ENCODE measurements at places on chromosomes 7 and 10.

DNA sequence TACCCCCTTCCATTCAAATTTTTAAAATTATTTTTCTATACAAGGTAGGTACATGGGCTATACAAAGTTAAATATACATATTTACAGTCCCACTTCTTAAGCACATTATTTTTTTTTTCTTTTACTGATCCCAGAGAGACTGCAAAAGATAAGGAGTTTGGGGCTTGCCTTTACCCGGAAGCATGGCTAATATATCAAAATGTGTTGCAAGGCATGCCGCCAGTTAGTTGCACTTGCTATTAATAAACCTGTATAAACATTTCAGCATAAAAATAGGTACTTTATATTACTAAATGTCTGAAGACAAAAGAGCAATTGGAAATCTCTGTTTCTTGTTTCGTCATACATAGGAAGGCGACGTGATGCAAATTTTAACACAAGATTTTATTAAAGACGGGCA is 21.5 kb upstream of the PDLIM1 start:
- DNase-seq, result no peak

- no peak for DNase-seq
These were observed 12.2 kb upstream of the REPIN1 start for GRCh38 chr7:150356265-150356897.

- no peak for DNase-seq
These were observed 81.0 kb downstream of the HACD1 start for GRCh38 chr10:17536221-17536620.

- DNase-seq, result no peak
These were observed 7.0 kb upstream of the NDST2 start for GRCh38 chr10:73818402-73818801.

DNA sequence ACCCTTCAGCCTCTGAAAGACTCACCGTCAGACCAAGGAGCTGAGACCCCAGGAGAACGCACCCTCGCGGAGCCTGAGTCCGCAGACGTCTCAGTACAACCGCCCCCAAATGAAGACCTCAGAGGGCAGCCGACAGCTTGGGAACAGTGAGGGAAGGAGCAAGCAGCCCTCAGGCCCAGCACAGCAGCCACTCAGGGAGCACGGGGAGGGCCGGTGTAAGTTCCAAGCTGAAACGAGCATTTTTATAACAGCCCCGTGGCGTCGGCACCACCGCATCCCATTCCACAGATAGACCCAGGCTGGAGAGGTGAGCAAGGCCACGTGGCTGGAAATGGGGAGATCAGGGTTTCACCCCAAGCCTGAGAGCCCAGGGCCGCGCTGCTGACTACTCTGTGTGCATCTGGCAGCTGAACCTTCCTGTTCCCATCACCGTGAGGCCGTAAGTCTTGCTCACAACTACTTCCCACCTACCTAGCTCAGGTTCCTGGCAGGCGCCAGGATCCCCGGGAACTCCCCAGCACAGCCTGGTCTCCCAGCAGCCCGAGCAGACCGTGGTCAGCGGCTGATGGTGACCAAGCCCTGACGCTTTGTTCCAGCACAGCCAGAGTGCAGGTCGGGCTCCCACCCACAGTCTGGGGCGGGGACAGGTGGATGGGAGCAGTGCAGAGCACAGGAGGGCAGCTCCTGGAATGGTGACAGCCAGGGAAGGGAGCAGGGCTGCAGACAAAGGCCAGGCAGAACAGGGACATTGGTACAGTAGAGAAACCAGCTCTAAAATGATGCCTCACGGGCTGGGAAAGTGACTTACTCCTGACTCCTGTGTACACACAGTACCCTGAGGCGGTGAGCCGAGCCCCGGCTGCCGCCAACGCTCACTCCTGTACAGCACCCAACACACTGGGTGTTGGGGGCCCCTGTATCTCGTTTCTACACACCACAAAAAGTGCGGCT is 6.1 kb upstream of the NOM1 start:
- DNase-seq, result no peak

DNA sequence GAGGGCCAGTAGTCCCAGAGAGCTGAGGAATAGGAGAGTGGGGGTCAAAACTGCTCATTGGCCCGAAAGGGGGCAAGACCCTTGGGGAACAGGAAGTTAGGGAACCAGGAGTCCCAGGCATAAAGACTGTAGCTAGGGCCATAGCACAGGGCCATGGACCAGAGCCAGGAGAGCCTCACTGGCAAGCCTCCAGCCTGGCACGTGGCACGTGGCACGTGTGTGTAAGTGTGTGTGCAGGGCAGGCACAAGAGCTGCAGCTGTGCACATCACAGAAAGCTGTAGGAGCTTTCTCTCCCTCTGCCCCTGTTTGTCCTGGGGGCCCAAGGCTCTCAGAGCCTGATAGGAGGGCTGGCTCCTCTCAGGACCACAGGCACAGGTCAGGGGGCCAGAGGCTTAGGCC is 47.8 kb upstream of the SLF2 start:
- DNase-seq, result no peak

DNA sequence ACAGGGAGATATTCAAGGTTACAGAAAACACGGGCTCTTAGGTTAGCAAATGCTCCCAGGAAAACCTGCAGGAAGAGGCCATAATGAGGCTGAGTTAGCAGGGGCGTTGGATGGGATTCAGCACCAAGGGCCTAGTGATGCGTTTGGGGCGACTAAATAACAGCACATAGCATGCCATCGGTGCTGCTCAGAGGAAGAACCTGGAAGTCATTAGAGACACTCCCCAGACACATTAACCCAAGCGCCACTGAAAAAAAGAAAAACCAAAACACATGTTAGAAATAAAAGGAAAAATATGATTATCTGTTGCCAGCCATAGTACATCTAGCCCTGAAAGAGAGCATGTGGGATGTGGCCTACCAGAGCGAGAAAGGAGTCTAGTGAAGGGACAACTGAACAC is 28.8 kb upstream of the OPALIN start:
- DNase-seq, result no peak

DNA sequence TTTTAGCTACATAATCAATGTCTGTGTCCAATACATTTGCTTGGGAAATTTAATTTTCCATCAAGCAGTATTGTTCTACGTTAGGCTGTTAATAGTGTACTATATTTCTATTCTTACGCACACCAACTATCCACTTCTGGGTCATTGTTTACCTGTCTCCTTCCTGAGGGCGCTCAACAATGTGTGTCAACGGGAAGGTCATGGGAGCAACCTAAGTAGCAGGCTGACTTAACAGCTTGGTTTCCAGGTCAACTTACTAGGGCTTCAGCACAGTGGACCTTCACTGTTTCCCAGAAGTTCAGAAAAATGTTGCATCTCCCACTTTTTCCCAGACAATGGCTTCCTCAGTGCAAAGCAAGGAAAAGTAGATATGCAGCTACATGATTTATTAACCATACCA is 13.7 kb downstream of the THSD7A start:
- no peak for DNase-seq

DNA sequence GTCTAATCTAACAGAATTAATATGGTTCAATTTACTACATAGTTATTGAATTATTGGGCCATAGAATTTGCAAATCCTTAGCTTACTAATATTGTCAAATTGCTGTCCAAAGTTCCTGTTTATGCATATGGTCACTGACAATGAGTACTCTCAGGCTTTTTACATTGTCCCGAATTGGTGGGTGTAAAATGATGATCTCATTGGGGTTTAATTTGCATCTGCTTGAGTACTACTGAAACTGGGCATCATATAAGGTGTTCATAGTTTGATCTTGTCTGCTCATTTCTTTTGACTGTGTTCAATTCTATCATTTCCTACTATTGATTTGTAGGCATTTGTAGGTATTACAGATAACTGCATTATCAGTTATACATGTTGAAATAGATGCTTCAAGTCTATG is 12.7 kb downstream of the ABCA13 start:
- no peak for DNase-seq

DNA sequence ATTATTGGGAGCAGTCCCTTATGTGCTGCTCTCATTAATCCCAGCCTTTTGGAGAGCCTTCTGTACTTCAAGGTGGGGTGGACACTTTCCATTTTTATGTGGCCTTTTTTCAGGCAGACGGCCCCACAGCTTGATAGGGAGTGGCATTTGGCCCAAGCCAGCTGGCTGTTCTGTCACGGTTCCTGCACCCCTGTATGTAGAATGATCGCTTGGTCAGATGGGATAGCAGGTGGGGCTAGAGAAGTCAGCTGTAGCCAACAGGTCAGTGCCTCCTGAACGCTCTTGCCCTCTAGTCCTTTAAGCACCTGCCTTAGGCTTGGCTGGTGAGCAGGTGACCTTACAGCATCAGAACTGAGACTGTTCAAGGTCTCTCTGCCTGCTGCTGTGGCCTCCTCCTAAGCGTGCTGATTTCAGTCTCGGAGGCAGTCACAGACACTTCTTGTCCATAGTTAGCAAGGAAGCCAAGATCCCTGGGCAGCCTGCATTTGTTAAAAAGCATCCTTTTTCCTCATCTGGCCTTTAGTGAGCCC is 95.3 kb downstream of the LRRC4 start:
- no peak for DNase-seq

GRCh38 chr7:76020031-76020714 is 25.8 kb upstream of the TMEM120A start:
- peak; percentile 52 for DNase-seq

DNA sequence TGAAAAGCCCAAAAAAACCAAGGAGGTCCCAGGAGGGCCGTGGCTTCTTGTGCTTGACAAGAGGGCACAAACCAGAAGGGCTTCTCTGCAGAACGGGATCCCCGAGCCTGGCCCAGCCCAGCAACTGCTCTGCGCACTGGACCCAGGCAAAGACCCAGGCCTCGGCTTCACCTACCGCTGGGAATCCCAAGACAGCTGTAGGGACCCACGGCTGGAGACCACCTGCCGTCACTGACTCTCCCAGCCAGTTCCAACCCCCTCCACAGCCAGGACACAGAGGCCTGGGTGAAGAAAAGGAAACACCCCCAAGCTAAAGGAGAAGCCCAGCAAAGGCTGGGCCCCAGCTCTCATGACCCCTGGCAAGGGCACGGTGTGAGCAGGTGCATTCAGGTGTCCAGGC is 24.3 kb downstream of the PDGFA start:
- no peak for DNase-seq

GRCh38 chr7:22759721-22760120 is 32.7 kb downstream of the IL6 start:
- DNase-seq, result no peak

DNA sequence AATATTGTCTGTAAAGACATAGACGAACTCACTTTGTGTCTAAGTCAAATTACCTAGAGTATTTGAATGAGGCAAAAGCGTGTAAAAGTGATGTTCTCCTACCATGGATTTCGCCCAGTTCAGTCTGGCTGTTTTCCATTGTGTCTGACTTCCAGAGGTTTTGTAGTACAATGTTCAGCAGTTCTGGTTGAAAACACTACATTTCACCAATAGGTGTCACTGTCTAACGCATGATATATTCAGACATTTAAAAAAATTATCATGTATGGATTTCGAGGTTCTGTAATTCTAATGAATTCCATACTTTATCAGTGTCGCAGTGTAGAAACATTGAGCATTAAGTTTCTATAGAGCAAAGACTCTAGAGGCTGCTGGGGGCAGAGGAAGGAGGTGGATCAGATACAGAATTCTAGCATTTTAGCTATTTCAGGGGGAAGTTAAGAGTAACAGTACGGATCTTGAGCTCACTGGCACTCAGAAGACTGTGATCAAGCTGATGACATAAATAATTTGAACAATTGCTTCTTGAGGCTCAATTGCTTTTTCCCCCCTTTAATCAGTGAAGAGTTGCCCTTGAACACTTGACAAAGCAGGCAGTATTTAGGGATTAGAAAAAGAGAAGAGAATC is 196.9 kb upstream of the RHOBTB1 start:
- no peak for DNase-seq

GRCh38 chr7:133298080-133298479 is 45.2 kb downstream of the EXOC4 start:
- no peak for DNase-seq

DNA sequence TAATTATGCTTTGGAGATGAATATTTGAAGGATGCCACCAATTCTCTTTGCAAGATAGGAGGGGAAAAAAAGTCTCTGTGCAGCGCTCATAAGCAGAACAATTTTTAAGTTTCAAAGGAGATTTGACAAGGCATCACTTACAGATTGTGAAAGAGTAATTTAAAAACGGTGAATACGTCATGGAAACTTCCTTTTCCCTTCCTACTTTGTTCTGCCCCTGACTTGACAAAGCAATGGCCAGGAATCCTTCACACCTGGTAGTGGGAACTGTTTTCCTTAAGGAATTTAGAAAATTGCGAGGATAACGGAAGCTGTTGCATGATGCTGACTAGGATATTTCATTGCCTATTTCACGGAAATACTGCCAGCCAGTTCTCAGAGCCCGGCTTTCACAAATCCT is 16.7 kb downstream of the FAM107B start:
- DNase-seq, result no peak

DNA sequence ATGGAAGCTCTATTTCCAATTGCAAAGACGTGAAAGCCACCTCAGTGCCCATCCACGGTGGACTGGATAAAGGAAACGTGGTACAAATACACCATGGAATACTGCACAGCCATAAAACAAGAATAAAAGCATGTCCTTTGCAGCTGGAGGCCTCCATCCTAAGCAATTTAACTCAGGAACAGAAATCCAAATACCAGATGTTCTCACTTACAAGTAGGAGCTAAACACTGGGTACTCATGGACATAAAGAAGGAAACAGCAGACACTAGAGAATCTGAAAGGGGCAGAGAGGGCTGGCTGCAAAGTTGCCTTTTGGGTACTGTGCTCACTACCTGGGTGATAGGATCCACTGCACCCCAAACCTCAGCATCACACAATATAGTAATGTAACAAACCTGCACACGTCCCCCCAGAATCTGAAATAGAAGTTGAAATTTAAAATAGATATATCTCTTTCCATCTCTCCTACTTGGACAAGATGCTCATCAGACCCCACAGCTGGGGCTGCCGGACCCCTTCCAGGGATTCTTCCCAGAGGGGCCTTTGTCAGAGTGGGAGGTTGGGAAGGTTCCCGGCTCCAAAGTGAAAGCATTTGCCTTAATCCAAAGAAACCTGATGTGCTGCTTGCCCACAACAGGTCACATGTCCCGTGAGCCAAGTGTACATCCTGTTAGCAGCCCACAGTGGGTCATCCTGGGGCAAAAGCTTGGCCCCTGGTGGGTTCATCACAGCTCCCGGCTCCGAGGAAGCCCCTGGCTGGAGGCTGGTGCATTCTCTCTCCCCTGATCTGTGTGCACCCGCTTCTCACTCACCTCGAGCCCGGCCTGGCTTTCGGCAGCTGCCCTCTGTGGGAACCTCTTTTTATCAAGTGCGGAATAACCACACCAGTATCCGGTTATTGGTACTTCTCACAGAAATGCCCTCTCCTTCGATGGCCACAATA is 172.3 kb upstream of the PPP2R2D start:
- DNase-seq, result no peak

DNA sequence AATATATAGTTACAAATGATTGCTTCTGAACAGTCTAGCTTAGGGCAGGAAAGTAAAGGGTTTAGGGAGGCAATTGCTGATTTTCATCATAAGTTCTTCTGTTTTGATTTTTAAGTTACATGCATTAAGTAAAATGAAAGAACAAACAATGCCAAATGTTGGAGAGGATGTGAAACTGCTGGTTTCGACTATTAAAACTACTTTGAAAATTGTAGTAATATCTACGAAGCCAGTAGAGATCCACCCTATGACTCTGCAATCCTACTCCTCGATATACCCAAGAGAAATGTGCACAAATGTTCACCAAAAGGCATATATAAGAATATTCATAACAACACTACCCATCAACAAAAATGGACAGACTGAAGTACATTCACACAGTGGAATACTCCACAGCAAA is 24.3 kb downstream of the PDZD8 start:
- DNase-seq, result no peak

- no peak for DNase-seq
These were observed 192.2 kb downstream of the CAMK1D start for GRCh38 chr10:12541446-12542067.
